ENCODE measurements at places on chromosomes 1 and 21.

GRCh38 chr1:116006486-116006964 is 30.2 kb downstream of the SLC22A15 start:
- no peak for DNase-seq

DNA sequence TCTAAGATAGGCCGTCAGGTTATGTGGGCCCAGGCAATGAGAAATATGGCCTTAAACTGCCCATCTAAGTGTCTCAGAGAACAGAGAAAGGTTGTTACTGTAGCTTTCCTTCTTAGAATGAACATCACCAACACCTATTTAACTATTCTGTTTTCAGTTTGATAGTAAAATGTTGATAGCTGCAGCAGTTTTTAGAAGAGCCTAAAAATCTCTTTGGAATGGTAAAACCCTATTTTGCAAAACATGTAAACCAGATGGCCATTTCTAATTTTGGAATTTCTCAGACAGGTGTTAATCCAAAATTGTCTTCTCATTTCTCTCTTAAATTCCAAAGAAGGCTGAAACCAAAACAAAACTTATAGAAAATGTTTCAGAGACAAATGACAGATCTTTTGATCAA is 57.5 kb downstream of the DIPK1A start:
- no peak for DNase-seq

- no peak for DNase-seq
Observed at GRCh38 chr1:28394136-28394535, 24.6 kb downstream of the PHACTR4 start.

DNA sequence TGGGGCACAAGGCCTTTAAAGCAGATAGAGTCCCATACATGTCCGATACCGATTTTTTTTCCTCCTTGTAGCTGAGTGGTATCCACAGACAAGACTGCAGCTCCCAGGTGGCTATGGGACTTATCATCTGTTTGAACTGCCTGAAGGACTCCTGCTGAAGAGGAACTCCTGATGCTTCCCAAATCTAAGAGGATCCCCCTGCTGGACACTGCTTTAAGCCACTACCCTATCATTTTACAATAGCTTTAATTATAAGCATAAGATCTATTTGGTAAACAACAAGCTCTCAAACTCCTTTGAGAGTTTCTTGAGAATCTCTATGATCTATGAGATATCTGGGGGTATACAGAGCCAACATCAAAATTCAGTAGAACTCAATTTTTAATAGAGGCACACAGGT is 11.7 kb downstream of the NDC1 start:
- no peak for DNase-seq

DNA sequence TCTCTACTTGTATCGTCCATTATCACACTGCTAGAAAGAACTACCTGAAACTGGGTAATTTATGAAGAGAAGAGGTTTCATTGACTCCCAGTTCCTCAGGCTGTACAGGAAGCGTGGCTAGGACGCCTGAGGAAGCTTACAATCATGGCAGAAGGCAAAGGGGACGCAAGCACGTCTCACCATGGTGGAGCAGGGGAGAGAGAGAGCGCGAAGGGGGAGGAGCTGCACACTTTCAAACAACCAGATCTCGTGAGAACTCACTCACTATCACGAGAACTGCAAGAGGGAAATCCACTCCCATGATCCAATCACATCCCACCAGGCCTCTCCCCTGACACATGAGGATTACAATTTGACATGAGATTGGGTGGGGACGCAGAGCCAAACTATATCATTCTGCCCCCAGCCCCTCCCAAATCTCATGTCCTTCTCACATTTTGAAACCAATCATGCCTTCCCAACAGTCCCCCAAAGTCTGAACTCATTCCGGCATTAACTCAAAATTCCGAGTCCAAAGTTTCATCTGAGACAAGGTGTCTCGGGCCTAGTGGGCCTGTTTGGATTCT is 8.0 kb downstream of the MMEL1 start:
- no peak for DNase-seq

DNA sequence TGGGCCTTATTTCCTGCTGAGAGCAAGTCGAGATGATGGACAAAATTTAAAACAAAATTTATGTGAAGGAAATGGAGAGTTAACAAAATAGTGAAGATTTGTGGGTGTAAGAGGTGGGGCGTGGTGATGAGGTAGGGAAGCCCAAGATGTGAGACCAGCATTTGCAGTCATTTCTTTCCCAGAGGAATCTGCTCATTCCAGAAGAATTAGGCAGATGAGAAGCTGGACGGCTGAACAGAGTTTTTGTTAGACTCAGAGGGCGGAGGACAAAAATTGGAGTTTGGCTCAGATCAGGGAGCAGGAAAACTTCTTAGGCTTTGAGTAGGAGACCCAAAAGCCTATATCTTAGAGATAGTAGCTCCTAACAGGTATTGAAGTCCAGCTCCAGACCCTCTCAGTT is 65.3 kb downstream of the CAMTA1 start:
- no peak for DNase-seq

- peak; percentile 19 for DNase-seq
Observed at GRCh38 chr1:161038523-161039153, at the start of gene TSTD1. Gene TSTD1, minus strand, starts transcription at chr1:161038964. Its CDS starts 75 bp downstream, at chr1:161038889.

DNA sequence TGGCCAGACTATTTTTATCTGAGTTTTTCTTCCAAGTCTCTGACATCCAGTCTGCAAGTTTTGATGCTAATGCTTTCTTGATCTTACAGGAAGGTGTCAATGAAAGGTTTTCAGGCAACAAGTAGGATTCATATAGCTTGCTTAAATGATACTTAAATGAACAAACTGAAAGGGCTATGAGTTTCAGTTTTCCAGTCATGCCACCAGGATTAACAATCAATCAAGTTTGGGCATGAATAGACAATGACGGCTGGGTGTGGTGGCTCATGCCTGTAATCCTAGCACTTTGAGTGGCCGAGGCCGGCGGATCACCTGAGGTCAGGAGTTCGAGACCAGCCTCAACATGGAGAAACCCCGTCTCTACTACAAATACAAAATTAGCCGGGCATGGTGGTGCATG is 34.3 kb upstream of the SLC16A1 start:
- DNase-seq = no peak
